ENCODE measurements at places on chromosomes 7 and 10. TPM values are rescaled to one million over a fixed set of nuclear protein-coding genes. Genes with fewer than 3 reads are reported as not detected.
A peak's percentile ranks its signal among the peaks of the same experiment; 100 is the strongest.

Gene DNA2
- 2.2 TPM for total RNA-seq

- no peak for DNase-seq
These were observed 211.1 kb upstream of the LRRTM3 start for GRCh38 chr10:66714741-66715140.

GRCh38 chr10:75353183-75353582 is 48.4 kb downstream of the ZNF503 start:
- DNase-seq, result no peak

GRCh38 chr7:31748084-31748483 is 61.1 kb downstream of the PPP1R17 start:
- DNase-seq, result no peak

DNA sequence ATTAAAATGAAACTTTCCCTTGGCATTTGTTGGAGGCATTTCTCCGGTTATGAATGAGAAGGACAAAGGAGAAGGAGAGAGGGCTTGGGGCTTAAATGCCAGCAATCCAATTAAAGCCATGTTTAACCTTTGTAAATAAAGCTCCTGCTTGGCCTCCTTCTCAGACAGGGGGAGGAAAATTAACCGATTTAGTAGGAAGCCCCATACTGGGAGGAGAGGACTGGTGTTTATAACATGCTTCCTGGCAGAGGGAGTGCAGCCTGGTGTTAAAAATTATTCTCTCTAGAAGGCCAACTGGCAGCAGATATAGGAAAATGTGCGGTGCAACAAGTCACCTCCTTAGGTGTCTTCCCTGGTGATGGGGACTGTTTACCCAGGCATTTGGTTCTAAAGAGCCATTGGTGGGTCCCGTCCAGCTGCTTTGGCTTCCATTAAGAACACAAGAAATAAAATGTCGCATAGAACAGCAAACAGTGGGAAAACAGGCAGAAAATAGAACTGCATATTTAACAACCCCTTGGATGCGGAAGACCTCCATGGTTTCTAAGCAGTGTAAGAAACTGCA is 846.5 kb downstream of the TYW1 start:
- DNase-seq, result no peak

GRCh38 chr10:48896756-48897440 is 42.7 kb downstream of the LRRC18 start:
- no peak for DNase-seq

Gene SLIT1
- 1.9 TPM for total RNA-seq

Gene GHRHR
- not detected for total RNA-seq

DNA sequence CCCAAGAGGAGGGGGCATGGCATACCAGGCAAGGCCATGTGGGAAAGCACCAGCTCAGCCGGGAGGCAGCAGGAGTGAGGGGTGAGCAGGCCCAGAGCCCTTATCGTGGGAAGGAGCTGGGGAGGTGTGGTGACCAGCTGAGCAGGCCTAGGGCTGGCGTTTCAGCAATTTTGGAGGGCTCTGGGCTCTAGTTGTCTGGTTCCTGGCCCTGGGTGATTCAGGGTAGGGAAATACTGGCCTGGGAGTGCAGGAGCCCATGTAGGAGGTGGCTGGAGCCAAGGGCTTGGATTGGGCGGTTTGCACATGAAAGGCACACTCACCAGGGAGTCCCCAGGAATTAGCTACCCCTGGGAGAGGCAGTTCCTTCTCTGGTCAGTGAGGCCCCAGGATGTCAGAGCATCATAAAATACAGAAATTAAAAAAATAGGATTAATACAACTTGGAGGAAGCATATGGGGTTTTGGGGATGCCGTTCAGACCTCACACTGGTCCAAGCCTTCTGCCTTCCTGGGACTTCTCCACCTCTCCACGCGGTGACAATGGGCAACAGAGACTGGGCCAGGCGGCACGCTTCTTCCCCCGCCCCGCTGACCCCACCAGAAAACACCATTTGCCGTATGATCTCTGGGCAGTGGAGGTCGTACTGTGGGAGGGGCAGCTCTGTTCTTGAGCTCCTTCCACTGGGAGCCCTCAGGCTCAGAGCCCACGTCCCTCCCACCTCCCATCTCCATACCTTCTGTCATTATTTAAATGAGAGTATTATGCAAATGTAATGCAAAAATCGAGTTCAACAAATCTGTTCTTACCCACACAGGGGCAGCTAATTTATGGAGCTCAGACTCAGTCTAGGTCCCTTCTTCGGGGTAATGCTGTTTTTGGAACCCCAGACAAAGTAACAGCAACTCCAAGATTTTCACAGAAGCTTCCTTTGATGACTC is 133.0 kb upstream of the FAM20C start:
- peak; percentile 2 for DNase-seq

Data from transverse colon (tissue), 4 donors.